ENCODE measurements at places on chromosomes 3 and 15.

DNA sequence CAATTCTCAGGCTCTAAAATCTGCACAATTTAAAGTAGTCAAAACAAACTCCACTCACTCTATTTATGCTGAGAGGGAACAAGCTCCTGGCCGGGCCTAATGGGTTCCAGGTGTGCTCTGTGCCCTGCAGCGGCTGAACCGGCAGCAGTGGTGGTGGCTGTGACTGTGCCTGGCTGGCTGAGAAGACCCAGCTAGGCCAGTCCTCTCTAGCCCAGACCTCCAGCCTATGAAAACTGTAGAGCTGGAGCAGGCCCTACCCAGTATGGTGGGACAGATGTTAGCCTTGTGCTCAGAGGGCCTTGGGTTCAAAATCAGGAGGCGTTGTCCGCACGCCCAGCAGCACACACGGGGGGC lies 37.0 kb downstream of the EPHB3 start:
- no peak for DNase-seq

GRCh38 chr3:100899440-100900091 lies 93.7 kb downstream of the ABI3BP start:
- DNase-seq, result no peak

- peak; percentile 69 for DNase-seq
Observed at GRCh38 chr15:73700041-73700842, 16.1 kb downstream of the CD276 start.

DNA sequence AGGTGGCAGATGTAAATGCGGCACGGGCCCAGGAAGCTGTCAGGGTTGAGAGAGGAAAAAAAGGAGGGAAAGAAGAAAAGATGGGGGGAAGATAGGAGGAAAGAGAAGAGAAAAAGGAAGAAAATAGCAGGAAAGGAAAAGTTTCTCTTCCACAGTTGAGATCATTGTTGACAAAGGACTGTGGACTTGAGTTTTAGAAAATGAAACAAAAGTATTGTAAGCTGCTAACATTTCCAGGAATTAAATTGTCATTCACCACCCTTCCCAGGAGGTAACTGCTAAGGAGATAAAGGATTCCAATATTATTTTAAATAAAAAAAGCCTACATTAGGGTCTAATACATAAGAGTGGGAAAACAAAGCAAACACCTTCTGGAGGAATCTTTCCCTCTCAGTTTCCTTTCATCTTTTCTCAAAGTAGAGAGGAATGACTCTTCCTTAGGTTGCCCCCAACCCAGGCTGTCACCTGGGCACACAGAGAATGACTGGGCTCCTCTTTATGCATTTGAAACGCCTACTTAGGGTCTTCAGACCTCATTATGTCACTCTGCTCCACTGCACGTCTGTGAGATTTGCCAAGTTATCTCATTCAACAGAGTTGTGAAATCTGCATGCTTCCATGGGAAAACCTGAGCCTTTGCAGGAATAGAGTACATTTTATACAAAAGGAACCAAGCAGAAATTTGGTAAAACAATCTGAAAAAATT lies 194.0 kb downstream of the TNIK start:
- no peak for DNase-seq

DNA sequence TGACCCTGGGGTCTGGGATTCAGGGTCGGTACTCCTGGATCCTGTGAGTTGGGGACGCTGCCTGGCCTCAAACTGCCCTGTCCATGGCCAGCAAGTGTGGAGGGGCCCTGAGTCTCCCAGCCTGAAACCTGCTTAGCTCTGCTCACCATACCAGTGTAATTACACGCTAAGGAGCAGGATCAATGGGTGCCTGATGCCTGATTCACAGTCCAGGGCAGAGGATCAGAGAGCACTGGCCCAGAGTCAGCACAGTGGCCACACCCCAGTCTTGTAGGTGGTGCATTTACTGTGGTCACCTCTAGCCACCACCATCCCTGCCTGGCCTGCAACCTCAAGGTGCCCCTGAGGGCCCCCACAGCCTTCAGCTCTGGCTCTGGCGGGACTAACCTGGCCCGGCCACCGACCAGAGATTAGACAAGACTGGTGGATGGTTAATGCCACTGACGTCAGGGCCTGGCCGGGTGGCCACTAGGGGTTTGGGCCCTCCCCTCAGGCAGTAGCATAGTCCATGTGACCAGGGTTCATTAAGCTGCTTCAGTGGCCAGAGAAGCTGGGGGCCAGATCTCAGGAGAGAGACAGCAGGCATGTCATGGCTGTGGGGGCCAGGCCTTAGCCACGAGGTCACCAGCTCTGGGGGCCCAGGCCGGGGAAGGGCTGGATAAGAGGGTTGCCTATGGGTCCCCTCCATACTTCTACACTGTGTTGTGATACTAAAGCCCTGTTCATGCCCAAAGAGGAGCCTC lies 3.3 kb upstream of the SLC38A3 start:
- no peak for DNase-seq

DNA sequence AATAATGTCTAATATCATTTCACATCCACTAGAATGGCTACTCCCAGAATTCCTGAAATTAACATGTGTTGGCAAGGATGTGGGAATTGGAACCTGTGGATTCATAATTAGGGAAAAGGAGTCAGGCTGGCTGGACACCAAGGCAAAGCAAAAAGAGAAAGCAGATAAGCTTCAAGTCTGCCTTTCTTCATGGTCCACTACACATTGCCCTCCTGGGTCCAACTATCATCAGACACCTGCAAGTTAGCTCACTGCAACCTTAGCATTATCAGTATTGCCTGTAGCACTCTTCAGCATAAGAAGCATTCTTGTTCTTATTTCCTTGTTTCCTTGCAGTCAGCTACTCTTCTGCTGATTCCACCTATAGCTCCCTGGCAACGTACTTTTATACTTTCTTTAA lies 124.3 kb downstream of the ZNF280D start:
- DNase-seq, result no peak

DNA sequence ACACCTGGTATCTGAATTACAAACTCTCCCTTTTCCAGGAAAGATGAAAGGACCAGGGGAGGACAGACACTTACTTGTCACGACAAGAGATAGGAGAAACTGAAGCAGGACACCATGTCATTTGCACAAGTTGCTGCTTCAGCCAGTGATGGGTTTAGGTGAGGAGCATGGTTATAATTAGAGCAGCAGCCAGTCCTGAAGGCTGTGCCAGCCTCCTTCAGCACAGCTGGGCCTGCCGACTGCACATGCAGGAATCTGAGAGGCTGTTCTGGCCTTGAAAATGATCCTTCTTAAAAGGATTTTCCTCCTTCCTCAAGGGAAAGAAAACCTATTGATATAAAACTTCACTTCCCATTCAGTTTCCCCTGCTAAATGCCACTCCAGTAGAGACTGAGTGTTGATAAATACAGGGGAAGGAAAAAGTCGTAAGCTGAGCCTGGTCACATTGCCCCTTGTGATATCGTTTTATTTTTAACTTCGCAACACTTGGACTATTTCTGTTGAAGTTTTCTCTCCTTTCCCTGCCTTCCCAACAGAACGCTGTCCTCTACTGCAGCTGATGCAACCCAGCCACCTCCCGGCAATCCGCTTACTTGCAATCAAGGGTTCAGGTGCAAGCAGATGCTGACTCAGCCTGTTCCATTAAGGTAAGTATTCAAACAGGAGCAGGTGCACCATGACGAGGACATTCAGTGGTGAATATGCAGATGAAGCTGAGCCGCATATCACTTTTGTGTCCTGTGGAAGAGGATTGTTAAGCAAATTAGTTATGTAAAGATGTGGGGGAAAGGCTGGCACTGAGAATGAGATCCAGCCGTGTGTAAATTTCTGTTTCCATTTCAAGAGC lies at the start of gene FBXO40:
Gene FBXO40, plus strand, starts transcription at position 524 of the 847 bp plus-strand sequence. CDS start 27,197 bp downstream, outside the sequence.
- no peak for DNase-seq

GRCh38 chr3:170813266-170813665 lies 56.7 kb downstream of the RPL22L1 start:
- no peak for DNase-seq

DNA sequence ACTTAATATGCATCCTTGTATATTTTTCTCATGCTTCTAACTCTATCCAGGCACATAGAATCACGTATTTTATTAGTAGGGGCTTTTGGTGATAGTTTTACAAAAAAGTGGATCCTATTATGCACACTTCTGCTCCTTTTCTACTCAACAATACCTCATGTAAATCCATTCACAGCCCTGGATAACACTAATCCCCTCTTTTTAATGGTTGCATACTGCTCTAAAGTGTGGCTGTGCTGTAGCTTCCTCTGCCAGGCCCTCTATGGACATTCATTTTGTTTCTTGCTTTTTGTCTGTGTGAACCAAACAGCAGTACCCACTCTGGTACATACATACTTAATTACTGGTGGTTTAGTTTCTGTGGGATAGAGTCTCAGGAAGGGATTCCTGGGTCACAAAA lies 51.3 kb upstream of the SCAANT1 start:
- DNase-seq, result no peak

- no peak for DNase-seq
Observed at GRCh38 chr3:37210230-37210629, 35.8 kb upstream of the LRRFIP2 start.

DNA sequence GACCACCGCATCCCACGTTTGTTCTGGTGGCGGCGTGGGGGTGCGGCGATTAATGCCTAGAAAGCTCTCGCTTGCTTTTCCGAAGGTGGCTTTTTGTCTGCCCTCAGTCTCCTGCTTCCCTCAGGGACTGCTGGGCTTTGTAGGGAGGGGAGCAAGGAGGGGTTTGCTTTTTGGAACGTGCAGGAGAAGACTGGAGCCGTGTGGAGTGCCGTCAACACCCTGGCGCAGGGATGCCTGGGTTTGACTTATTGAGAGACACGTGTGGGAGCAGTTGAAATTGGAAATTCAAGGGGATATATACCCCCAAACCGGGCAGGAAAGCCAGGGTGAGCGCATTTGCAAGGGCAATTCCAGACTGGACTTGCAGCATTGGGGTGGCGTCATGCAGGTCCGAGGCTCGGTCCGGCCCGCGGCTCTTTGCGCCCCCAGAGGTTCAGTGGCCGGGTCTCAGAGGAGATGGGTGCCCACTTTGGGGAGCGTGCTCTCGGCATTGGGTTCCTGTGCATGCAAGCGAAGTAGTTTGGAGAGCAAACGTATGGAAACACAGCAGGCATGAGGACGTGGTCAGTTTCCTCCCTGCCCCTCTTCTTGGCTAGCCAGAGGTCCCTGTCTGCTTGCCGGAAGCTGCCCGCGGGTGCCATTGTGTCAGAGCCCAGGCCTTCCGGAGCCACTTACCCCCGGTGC lies 2.1 kb downstream of the EPHB1 start:
- DNase-seq, result no peak

- no peak for DNase-seq
Observed at GRCh38 chr3:61110576-61110975, 140.7 kb downstream of the FHIT start.

DNA sequence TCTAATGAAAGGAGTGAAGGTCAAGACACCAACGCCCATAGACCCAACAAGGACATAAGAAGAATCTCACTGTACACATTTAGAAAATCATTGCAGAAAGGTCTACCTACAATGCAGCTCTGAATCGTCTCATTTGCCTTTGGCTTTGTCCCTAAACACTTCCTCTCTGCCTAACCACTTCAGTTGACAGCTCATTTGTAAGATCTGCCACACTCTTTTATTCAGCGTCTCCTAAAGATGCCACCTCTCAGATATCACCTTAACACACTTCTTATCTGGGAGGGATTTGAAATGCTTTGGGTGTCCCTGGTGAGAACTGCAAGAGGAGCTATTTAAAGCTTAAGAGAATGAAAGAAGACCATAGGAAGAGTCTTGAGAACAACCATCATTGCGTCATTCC lies 38.7 kb downstream of the RAB27A start:
- no peak for DNase-seq

- no peak for DNase-seq
Observed at GRCh38 chr3:14440168-14440518, 37.7 kb downstream of the SLC6A6 start.

GRCh38 chr15:69034352-69034751 lies 19.9 kb downstream of the NOX5 start:
- DNase-seq, result no peak

DNA sequence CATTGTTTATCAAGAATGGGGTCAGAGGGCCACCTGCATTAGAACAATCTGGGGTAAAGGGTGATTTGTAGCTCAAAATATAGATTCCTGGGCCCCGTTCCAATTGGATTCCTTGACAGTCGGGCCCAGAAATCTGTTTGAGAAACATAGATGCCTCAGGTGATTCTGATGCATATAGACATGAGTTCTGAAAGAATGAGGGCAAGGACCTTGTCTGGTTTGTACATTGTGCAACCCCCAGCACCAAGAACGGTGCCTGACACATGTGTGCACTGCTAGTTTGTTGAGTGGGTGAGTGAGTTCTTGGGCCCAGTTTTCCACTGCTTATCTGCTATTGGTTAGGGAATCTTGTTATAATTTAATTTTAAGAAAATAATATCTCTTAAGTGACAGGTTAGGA lies 16.6 kb downstream of the CRYBG3 start:
- DNase-seq, result no peak

- DNase-seq, result no peak
Observed at GRCh38 chr3:144200466-144200865, 228.8 kb downstream of the DIPK2A start.

DNA sequence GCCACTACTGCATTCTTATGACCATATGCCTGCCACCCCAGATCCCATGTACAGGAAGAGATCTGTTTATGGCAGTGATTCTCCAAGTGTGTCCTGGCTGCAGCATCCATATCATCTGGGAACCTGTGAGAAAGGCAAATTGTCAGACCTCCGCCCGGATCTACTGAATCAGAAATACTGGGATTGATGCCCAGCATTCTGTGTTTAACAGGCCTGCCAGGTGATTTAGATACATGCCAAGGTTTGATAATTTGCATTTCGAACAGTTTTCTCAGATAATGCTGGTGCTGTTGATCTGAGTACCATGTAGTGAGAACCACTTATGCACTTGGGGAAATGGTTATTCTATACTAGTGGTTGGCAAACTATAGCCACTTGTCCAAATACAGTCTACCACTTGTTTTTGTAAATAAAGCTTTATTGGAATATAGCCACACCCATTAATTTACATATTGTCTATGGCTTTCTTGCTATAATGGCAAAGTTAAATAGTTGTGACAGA lies 165.4 kb downstream of the SSR3 start:
- no peak for DNase-seq

DNA sequence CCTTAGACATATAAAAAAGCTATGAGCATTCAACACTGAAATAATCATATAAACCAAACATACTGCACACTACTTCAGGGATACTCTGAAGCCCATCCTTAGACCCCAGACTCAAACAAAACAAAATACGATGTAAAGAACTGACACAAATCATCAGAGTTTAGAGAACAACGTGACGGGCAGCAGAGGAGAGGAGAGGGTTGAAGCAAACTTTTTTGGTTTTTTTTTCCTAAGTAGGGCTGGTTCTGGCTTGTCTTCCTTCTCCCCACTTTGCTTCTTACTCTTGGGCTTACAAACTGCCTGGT lies 34.7 kb downstream of the GAP43 start:
- DNase-seq, result no peak

DNA sequence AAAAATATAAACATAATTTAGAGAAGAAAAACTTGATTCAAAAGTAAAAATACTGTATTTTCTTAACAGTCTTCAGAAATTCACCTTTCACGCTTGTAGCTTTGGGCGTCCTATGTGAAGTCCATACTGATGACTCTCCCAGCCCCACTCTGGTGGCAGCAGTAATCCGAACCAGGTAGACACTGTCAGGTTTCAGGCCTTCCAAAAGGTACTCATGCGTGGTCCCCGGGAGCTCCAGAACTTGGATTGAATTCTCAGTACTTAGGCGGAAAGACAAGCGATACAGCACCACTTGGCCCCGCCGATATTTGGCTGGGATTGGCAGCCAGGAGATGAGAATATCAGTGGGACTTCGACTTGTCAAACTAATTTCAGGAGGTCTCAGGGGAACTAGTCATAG lies 69.7 kb downstream of the PRTG start:
- no peak for DNase-seq
